LoVo (cell line): ENCODE measurements at places on chromosomes 4 and X.
A peak's percentile ranks its signal among the peaks of the same experiment; 100 is the strongest.

GRCh38 chrX:53281321-53281822 is at the start of gene IQSEC2:
TSS of gene IQSEC2 (minus strand) at chrX:53281584.
- peak; percentile 70 for DNase-seq

- no peak for DNase-seq
Observed at GRCh38 chrX:137151403-137151802, 117.6 kb upstream of the GPR101 start.

GRCh38 chr4:924107-925096 is 7.7 kb downstream of the GAK start:
- DNase-seq: no peak

- no peak for DNase-seq
Observed at GRCh38 chrX:9542761-9543111, 77.9 kb downstream of the TBL1X start.
